ENCODE measurements at places on chromosomes 2 and 18.

GRCh38 chr2:74525717-74526648 lies at the start of gene DQX1:
TSS of gene DQX1 (minus strand) at chr2:74526231. CDS start at chr2:74525729, 502 bp downstream.
- no peak for DNase-seq

DNA sequence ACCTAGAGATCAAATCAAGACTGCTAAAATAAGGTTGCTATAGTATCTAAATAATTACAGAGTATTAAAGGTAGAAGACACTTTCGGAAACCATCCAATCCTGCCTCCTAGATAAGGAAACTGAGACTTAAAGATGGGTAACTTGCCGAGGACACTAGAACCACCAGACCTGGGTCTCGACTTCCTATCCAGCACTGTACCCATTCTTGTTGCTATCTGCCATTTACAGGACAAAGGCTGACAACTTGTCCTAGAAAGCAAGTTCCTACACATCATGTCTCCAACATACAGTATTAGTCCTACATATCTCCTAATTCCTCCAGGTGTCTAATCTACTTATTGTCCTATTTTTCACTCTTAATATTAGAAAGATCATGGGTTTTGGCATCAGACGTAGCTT lies 37.7 kb downstream of the TRAK2 start:
- DNase-seq = no peak

GRCh38 chr2:64291181-64291580 lies 147.0 kb upstream of the PELI1 start:
- no peak for DNase-seq

DNA sequence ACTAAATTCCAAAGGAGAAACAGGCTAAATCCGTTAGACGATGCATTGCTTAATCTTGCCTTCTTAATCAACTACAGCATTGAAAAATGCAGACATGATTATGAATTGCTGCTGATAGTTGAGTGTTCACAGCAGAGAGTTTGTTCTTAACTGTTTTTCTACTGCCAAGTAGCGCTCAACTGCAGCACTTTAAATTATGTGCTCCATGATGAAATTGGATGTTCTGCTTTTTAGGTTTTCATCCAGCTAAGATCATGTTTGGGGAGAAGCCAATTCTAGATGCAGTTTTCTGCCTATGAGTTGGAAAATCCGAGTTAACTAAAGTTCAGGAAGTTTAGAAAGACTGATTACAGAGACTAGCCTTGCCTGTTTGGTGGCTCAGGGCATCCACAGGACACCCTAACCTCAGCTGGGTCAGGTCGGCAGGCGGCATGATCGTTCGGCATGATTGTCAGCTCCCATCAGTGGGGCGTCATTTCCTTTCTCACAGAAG lies 119.4 kb upstream of the PIEZO2 start:
- no peak for DNase-seq

DNA sequence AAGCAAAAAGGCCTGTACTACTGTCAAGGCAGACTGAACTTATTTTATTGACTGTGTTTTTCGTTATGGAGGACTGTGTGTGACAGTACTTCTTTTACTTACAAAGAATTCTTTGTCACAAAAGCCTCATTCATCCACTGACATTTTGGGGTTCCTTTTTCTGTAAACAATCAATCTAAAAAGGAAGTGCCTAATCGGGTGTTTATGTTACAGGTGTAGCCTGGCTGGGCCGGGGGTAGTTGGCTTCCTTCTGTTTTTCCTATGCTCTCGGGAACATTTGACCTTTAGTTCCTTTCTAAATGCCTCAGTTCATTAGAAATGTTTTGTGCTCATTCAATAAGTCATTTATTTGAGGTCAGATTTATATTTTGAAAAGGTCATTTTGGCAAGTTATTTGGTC lies 8.3 kb downstream of the ZCCHC2 start:
- DNase-seq = no peak

Data from activated CD4-positive, alpha-beta T cell treated with anti-CD3 and anti-CD28 coated beads for 1 hour (primary cell).